ENCODE measurements at places on chromosomes 1 and 21.
A peak's percentile ranks its signal among the peaks of the same experiment; 100 is the strongest.

- DNase-seq: no peak
Observed at GRCh38 chr1:56229186-56229585, 350.2 kb downstream of the PLPP3 start.

DNA sequence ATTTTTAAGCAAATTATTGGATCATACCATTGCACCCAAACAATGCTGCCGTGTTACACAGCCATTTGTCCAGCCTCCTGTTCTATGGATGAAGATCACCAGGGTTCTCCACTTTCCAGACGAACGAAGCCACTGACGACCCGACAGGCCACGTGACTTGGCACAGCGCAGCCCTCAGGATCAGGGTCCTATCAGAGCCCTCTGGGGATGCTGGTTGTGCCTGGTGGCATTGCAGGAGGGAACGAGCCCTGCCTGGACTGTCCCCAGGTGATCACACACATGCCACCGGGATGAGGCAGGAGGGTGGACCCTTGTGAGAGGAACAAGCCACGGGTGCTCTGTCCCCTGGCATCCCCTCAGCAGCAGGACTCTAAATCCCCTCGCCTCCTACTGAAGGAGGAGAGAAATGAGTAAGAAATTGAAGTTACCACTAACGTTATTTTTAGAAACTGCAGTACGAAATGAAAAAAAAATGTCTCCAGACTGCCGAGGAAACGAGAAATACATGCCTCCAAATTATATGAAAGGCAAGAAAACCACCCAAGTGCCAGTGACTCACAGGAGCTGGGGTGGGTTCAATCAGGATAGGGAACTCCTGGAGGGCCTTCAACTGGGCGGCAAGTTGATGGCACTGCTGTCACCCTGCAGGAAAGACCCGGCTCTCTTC, 58.7 kb upstream of the PDE9A start:
- DNase-seq: no peak

GRCh38 chr1:165364568-165365133, 8.1 kb upstream of the LMX1A start:
- DNase-seq: no peak

- DNase-seq: peak; percentile 62
Observed at GRCh38 chr1:109790735-109791494, 27.2 kb upstream of the EPS8L3 start.

DNA sequence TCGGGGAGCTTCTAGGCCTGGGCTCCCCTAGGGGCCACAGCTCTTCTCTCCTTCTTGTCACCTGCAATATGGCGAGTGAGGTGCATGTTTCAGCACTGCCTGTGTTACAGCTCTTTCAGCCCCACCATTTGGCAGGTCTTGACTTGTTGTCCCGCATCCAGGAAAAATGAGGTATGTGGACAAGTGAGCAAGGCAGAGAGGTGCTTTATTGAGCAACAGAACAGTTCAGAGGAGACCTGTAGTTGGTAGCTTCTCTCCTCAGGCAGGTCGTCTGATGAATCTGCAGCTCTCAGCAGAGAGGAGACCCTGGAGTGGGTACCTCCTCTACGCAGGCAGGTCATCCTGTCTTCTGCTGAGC, 208.2 kb upstream of the USP25 start:
- DNase-seq: no peak

DNA sequence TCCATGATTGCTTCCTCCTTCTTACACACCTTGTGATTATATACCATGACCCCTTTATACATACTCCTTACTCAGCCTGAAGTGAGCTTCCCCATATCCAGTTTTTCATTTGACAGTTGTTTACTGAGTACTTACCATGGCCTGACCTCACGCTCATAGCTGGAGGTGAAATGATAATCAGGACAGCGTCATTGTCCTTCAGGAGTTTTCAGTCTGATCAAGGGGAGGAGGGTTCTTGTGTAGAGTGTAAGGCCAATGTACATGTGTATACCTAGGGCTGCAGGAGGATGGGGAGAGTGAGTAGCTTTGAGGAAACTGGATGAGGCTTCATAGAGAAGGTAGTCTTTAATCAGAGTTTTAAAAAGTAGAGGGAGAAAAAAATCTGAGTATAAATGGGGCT, 325.8 kb downstream of the RYR2 start:
- DNase-seq: no peak

DNA sequence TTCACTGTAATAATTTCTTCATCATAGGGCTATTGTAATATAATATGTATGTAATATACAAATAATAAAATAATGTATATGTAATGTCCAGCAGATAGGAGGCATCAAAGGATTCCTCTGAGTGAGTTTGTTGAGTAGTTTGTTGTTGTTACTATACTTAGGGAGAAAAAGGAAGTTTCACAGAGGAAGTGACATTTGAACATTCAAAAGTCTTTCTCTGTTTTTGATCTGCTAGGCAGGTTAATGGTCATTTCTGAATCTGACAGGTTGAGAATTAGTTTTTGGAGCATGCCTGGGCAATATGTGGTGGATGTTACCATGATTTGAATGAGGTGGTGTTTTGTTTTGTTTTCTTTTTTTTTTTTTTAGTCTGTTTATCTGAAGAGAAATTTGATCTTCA, 102.1 kb downstream of the NRDC start:
- no peak for DNase-seq

GRCh38 chr1:74193908-74194307, 4.1 kb downstream of the LRRIQ3 start:
- DNase-seq: no peak

DNA sequence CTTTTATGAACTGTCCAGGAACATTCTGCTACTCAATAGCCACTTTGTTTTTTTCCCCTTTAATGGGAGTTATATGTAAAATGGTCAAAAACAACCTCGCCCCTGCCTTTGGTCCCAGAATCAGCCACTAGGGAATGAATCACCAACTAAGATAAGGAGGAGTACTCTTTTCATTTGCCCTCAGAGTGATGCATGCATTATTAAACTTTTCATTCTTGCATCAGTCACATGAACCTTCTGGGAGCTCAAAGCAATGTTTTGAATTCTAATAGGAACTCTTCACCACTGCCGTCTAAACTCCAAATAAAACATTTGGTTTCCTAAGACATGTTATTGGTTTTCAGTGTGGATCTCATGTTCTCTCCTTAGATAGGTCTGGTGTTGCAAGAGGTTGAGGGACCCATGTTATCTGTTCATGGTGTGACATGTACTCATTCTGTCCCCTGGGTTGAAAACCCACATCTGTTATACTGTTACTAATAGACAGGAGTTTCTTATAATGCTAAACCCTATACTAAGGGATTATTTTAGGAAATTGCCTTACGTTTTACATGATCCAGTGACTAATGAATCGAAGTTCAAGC, 17.8 kb upstream of the HSD17B7 start:
- no peak for DNase-seq

- DNase-seq: no peak
Observed at GRCh38 chr1:36136535-36136934, 11.5 kb upstream of the COL8A2 start.

GRCh38 chr1:201253411-201253810, 29.9 kb upstream of the PKP1 start:
- no peak for DNase-seq

DNA sequence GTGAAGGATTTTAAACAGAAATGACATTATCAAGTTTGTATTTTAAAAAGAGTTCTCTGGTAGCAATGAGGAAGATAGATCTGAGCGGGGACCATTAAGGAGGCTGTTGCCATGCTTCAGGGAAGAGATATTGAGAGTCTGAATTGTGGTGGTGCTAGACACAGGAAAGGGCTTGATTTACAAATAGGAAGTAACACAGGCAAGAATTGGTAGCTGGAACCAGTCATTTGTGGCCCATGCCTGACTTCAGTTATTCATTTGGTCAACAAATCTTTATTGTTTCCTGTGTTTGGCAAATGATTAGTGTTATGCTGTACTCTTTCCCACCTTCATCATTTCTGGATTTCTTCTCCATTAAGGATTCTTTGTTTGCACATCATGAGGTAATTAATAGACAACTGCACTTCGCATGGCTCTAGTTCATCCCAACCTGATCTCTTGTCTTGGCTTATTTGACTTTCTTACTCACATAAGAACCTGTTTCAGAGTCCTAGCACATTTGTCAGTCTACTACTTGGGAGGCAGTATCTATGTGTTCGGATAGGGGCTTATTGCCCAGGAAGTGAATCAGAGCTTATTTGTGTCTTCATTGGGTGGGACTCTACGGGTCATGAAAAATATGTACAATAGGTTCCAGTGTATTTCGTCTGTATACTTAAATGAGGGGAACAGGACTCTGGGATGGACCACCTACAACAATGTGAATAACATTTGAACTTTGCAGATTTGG, 32.3 kb downstream of the EEIG2 start:
- DNase-seq: no peak

GRCh38 chr1:190738317-190738716, 260.7 kb upstream of the BRINP3 start:
- no peak for DNase-seq

DNA sequence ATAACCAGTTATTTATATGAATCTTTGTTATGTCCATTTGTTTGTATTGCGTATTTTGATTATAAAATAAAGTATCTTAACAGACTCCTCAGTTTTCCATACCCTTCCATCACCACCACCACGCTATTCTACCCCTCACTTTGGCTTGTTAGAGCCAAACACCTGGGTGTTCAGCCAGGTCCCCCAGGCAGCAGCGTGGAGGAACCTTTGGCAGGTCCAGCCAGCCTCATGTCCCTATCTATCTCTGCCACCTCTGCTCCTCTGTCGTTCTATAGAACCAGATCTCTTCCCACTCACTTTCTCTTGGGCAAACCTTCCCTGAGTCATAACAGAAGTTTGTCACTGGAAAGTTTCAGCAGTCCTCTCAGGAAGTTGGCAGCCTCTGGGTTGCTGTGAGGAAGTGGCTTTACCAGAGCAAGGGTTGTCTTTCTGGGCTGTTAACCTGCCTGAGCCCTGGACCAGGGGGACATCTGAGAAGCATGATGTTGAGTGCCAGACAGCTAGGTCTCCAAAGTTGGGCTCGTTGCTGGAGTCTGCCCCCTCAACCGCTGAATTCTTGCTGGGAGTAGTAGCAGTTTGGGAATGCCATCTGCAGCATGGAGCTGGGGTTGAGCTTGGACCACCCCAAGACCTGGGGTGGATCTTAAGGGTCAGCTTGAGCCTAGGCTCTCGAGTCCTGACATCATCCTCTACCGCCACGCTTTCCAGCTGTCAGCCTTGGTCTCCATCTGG, 996 bp upstream of the SH3BGRL3 start:
- no peak for DNase-seq

DNA sequence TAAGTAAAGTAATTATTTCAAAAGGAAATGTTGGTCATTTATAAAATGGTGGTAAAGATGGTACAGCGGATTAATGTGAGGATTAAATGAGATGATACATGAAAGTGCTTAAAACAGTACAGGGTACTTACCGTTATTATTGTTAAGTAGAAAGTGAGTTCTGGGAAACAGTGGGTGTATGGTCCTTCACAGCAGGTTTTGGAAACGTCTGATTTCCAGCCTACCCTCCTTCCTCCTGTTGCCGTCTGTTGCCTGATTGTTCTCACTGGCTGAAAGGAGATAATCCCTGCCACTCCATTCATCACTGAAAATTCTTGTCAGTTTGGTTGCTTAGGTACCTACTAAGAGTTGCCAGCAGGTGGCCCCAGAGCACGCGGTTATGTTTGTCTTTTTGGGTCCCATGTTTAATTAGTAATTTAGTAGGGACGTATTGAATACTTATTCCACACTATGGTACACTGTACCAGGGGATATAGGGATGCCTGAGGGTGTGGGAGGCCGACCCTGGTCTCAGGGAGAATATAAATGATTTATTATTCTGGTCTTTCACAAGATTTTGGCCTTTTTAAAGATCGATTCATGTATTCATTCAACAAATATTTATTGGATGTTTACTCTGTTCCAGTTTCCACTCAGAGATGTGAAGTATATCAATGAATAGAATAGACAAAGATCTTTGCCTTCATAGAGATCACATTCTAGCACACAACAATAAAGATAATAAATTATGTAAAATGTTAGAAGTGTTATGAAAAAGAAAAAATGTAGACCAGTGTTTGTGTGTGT, 30.8 kb upstream of the RPTN start:
- peak; percentile 44 for DNase-seq

- DNase-seq: no peak
Observed at GRCh38 chr1:62334434-62334985, 15.3 kb upstream of the KANK4 start.

- DNase-seq: no peak
Observed at GRCh38 chr1:236602171-236602570, 2.1 kb downstream of the HEATR1 start.

- no peak for DNase-seq
Observed at GRCh38 chr1:234393190-234393589, 19.9 kb downstream of the COA6 start.

DNA sequence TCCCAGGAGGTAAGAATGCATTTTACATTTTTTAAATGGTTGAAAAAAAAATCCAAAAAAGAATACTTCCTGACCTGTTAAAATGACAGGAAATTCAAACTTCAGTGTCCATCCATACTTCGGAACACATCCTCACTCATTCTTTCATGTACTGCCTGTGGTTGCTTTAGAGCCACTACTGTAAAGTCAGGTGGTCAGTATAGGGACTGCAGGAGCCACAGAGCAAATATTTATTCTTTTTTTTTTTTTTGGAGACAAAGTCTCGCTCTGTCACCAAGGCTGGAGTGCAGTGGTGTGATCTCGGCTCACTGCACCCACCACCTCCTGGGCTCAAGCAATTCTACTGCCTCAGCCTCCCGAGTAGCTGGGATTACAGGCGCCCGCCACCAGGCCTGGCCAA, 124.7 kb downstream of the CLIC6 start:
- no peak for DNase-seq

DNA sequence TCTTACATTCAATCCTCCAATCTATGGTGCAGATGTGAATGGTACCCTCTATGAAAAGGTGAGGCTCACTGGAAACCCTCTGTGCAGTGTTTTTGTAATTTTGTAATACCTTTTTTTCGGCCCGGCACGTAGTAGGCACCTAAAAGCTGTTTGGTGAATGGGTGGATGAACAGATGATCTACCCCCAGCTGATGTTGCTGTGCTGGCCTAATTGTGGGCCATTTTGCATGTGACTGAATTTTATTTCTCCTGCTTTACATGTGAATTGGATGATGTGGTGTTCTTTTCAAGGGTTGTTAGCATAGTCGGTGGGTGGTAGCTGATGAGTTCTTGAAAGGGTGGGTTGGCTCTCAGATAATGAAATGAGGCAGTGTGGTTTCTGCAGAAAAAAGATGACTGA, 10.4 kb downstream of the KDM4A start:
- DNase-seq: no peak

GRCh38 chr1:19774180-19774785, 25.4 kb downstream of the TMCO4 start:
- no peak for DNase-seq

GRCh38 chr1:68976916-68977610, 480.2 kb upstream of the DEPDC1 start:
- DNase-seq: no peak

GRCh38 chr21:42593007-42593814, 60.2 kb upstream of the PDE9A start:
- DNase-seq: peak; percentile 45

GRCh38 chr1:22877112-22877915, 95.4 kb downstream of the LACTBL1 start:
- no peak for DNase-seq

DNA sequence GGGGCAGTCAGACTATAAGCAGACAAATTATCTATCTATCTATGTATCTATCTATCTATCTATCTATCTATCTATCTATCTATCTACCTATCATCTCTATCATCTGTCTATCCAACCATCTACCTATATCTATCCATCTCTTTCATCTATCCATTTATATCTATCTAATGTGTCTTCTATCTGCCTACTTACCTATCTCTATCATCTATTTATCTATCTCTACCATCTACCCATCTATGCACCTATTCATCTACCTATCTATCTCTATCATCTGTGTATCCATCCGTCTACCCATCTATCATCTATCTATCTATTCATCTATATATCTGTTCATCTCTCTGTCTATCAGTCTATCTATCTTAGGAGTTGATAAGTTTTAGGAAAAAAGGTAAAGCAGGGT, 10.8 kb upstream of the COG2 start:
- no peak for DNase-seq

Data from T follicular helper cell (primary cell).